ENCODE measurements at places on chromosomes 4 and X.

DNA sequence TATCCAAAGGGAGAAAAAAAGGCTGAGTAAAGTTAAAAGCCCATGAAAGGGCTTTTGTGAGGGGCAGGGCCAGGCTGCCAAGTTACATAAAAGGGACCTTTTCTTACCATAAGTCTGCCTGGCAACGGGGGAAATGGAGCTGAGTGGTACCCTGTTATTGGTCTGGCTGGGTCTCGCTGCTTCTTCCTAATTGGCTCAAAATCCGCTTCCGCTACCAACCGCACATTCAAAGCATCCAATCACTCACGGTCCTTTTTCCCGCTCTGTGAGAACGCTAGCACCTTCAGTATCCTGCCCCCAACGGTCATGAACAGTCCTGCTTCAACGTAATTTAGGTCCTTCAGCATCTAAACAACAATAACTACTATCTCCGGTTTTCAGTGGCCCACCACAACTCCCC, 611 bp downstream of the TEX11 start:
- no peak for DNase-seq

DNA sequence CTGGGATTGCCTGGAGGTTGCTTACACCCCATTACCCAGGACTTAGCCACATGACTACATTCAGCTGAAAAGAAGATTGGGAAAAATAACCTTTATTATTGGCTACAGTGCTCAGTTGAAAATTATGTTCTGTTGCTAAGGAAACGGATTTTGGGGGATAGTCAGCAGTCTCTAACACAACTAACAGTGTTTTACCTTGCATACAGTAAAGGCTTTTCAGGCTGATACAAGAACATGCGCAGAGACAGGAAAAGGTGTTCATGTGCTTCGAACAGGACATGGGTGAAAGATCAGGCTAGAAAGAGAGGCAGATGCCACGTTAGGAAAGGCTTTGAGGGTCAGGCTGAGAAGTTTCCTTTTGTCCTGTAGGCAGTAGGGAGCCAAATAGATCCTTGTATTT, 14.8 kb upstream of the RHOH start:
- DNase-seq: no peak

DNA sequence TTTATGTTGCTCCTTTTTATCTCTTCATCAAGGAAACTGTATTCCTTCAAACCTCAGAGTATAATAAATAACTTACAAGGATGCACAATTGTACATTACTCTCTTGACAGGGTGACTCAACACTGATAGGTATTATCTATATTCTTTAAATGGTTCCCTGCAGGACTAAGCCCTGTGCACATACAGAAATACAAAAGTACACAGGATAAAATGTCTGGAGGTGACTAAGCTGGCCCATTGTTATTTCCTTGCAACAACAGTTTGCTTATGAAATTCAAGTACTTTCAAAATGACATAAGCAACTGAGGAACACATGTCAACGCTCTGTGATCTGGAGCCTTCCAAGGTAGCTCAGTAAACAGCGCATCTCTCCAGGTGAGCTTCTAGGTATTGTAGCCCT, 83.8 kb upstream of the RPL34 start:
- no peak for DNase-seq

GRCh38 chr4:533318-534100, 34.5 kb downstream of the PIGG start:
- no peak for DNase-seq

GRCh38 chr4:87219632-87220093, 755 bp downstream of the KLHL8 start:
- no peak for DNase-seq

Measured in activated T-cell treated with anti-CD3 and anti-CD28 coated beads, Interleukin-2, amount 50 U/mL, for 24 hours (primary cell).